Activated naive CD8-positive, alpha-beta T cell treated with anti-CD3 and anti-CD28 coated beads, Interleukin-2, amount 50 U/mL, for 24 hours (primary cell): ENCODE measurements at places on chromosomes 3 and 15.

GRCh38 chr3:94004301-94004910 is 24.0 kb downstream of the STX19 start:
- DNase-seq: no peak

DNA sequence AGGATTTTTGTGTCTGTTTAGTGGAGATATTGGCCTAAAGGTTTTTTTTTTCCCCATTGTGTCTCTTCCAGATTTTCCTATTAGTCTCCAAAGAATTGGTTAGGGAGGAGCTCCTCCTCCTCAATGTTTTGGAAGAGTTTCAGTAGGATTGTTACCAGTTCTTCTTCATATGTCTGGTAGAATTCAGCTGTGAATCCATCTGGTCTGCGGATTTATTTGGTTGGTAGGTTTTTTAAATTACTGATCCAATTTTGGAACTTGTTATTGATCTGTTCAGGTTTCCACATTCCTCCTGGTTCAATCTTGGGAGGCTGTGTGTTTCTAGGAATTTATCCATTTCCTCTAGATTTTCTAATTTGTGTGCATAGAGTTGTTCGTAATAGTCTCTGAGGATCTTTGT is 222.2 kb downstream of the CLSTN2 start:
- DNase-seq: no peak

DNA sequence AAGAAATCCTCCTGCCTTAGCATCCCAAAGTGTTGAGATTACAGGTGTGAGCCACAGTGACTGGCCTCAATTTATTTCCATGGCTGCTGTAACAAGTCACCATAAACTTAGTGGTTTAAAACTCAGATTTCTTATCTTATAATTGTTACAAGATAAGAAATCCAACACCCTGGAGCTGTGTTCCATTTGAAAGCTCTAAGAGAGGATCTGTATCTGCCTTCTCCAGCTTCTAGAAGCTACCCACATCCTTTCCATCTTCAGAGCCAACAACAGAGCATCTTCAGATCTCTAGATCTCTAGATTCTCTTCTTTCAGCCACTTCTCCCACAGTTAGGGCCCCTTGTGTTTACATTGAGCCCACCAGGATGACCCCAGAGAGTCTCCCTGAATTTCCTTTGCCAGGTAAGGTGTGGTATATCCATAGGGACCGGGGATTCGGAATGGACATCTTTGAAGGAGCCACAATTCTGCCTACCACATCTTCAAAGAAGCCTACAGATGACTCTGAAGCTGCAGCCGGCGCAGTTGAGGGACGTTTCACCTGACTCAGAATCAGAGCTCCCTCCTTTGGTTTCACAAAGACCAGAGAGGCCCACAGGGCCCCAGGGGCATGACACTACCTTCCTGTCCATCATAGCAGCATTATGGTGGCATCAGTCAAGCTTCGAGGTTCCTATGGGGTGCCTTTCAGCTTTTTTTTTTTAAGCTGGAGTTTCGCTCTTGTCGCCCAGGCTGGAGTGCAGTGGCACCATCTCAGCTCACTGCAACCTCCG is 87.0 kb upstream of the IGF1R start:
- no peak for DNase-seq

- DNase-seq: no peak
Observed at GRCh38 chr3:55795296-55795695, 308.2 kb upstream of the WNT5A start.

DNA sequence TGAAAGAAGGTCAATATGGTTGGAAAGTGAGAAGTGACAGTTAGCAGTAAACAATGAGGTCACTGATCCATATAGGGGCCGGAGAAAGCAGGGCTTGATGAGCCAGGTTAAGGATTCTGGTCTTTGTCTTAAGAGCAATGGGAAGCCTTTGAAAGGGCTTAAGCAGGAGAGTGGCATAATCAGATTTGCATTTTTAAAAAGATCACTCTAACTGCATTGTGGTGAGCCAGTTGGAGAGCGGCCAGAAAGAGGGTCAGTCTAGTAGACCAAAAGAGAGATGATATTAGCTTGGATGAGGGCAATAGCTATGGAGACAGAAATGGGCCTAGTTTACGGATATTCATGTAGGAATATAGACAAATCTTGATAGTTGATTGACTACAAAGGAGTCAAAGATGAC is 46.6 kb downstream of the CPNE4 start:
- DNase-seq: no peak

DNA sequence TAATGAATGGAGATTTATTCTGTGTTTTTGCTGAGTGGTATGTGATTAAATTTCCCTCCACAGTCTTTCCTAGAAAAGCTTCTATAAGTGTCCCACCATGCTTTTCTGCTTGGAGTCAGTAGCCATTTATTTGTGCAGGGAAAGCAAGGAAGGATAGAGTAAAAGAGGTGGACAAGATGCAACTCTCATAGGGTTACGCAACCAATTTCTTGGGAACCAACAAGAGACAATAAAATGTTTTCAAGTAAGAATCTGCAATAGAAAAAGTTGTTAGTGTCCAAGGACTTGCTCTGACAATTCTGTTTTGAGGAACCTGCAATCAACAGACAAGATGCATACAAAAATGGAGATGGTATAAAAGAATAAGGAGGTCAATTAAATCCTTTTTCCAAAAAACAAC is 153.8 kb upstream of the MITF start:
- DNase-seq: no peak

DNA sequence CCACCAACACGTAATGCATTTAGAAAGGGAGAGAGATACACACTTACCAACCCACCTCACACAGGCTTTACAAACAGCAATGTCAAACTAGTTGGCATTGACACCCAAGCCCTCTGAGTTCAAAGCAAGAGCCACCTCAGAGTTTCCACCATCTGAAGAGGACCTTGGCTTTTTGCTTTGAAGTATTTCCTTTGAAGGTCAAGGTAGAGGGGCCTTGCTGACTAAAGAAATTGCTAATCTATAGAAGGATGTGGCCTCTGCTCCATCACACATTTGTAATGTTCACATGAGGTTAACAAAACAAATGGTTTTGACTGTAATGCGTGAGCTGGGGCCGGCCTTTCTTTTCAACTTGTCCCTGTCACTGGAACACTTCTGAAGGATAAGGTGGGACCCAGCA is 117.7 kb downstream of the POLR2M start:
- DNase-seq: no peak

DNA sequence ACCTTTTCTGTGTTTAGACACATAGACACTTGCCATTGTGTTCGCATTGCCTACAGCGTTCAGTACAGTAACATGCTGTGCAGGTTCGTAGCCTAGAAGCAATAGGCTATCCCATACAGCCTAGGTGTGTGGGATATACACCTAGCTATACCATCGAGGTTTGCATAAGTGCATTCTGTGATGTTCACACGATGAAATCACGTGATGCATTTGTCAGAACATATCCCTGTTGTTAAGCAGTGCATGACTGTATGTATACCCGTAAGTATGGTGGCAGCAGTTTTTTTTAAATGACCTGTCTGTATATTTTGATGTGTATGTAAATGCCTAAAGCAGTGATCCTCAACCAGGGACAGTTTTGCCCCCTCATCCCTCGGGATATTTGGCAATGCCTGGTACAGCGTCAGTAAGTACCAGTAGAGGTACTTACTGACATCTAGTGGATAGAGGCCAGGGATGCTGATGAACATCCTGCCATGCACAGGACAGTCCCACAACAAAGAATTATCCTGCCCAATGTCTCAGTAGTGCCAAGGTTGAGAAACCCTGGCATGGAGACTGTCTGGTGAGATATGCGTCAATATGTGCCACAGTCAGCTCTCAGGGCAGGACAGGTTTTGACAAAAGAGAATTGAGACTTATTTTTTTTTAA is 129.1 kb downstream of the HCN4 start:
- DNase-seq: no peak

DNA sequence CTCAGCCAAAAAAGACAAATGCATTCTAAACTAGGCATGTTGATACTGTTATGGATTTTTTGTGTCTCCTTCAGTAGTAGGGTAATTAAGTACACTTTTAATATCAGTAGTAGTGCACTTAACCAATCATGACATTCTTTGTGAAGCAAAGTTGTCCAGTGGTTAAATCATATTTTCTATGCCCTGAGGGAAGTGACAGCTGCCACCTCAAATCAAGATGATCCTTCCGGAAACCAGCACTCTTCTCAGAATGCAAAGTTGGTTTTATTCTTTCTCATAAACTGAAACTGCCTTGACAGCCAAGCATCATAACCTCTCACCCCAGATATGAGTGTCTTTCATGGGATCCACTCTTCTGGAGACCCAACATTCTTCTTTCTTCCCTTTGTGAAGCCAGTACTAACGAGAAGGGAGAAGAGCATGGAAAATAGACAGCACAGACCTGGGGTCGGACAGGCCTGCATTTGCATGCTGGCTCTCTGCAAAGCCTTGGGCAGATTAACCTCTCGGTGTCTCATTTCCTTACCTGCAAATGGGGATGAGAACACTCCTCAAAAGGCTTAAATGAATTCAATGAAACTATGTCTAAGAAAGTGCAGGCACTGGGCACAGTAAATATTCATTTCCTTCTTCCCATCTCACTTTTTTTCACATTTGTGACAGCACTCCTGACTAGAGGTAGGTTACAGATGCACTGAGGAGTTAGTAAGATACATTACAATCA is 13.2 kb downstream of the AAGAB start:
- no peak for DNase-seq

GRCh38 chr3:52298149-52299098 is 10.8 kb downstream of the GLYCTK start:
- DNase-seq: no peak

DNA sequence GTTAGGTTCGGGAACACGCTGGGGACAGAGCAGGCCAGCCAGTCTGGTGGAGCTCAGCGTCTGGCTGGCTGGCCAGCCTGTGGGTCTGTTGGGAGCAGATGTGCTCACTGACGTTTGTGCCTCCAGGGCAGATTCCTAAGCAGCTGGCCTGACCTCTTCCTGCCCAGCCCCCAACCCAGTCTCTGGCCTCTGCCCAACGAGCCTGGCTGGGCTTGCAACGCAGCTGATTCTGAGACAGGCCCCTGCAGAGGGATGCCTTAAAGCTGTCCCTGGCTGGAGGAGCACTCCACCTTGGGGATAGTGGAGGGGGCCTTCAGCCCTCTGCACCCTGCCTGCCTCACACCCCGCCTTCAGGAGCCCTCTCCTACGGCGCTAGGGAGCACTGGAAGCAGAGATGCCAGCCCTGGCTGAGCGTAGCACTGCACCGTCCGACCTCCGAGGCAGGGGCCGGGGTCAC is 46.0 kb downstream of the KLF13 start:
- DNase-seq: no peak

DNA sequence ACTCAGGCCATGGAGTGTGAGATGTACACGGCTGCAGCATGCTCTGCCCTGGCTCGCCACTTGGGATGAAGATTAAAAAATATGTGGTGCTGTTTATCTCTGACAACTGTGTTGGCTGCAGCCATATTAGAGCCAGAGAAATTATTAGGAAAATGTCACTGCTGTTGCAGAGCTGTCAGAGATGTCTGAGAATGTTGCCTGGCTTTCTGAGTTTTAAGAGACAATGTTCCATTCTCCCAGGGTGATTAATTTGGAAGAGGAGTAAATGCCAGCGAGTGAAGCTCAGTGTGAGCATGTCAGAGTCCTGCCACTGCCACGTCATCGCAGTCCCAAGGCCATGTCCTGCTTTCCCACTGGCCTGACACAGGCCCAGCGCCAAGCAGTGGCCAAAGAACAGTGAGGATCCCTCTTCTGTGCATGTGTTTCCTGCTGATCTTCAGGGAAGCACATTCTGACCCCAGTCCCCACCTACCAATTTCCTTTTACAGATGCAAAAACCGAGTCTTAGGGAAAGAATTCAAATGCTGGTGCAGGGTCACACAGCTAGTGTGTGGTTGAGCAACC is 370.9 kb downstream of the GABRG3 start:
- DNase-seq: no peak

GRCh38 chr3:102449341-102449740 is 14.5 kb downstream of the ZPLD1 start:
- no peak for DNase-seq

GRCh38 chr3:154690413-154690812 is 260.4 kb upstream of the GPR149 start:
- DNase-seq: no peak

DNA sequence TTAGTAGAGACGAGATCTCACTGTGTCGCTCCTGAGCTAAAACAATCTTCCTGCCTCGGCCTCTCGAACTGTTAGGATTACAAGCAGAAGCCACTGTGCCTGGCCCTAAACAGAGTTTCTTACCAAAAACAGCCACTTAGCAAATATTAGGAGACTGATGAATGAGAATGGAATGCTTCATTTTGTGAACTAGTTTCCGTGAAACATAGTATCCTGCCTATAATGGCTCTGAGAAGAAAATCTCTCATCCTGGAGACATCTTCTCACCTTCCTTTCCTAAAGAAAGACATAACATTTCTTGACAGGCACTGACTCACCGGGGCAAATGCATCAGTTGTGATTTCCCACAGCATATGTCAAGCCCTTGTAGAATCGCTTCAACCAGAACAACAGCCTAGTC is 44.9 kb downstream of the GJD2 start:
- no peak for DNase-seq

DNA sequence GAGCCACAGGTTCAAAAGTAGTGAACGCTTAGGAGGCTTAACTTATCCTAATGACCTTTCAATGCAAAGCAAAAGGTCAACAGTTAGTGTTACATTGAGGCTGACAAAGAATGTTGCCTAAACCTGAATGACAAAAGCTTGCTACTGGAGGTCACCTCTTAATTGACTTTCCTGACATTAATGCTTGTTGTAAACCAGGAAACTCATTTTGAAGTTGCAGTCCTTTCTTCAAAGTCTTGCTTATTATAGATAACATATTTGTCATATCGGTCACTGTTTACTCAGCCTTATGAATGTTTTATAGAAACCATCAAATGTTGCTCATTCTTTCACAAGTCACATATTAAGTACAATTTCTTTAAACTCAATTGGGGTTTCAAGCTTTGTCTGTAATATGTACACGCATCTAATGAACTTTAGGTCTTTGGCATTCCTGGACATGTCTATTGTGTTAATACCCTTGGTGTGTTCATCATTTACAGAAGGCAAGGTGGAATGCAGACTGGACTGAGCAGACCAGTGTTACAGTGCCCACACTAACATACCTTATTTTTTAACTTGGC is 488.2 kb upstream of the NECTIN3 start:
- no peak for DNase-seq

- no peak for DNase-seq
Observed at GRCh38 chr3:36928220-36928619, 16.6 kb downstream of the TRANK1 start.

- DNase-seq: no peak
Observed at GRCh38 chr3:106302451-106303221, 433.8 kb upstream of the CBLB start.

GRCh38 chr3:141105828-141106628 is 54.9 kb downstream of the SPSB4 start:
- DNase-seq: peak; percentile 62

DNA sequence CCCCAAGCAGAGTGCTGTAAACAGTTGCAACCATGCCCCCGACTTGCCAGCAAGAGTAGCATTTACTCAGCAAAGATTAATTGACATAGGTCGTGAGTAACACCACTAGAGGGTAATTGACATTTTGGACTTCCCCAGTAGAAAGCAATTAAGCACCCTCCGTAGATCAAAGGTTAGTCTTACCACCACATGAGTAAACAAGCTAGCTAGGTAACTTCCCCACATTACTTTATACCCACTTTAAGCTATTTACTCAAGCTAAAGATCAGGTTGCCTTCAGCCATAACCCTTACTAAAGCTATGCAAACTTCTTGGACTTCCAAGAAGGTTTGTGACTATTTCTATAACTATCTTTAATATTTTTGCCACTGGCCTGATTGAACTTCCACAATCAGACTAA is 1072.7 kb downstream of the OTOL1 start:
- DNase-seq: no peak

- peak; percentile 45 for DNase-seq
Observed at GRCh38 chr15:51775967-51776816, 24.8 kb downstream of the TMOD2 start.
